ENCODE measurements at places on chromosomes 11 and 22.

DNA sequence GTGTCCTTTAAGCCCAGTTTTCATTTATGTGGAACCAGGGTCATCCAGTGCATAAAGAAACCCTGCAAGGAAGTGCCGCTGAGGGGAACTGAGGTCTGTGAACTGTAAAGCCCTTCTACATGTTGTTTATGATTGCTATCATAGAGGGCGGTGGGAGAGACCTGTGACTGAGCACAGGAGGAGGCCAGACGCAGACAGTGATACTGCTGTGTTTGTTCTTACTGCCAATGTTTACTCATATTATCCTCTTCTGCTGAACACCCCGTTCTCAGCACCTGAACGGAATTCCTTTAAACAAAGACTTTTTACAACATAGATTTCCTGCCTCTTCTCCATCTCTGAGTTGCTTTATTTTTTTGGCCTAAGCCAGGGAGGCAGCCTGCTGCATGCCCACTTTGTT is 967 bp upstream of the GALNT18 start:
- DNase-seq: no peak

GRCh38 chr11:78946945-78947902 is 372.6 kb upstream of the NARS2 start:
- no peak for DNase-seq

DNA sequence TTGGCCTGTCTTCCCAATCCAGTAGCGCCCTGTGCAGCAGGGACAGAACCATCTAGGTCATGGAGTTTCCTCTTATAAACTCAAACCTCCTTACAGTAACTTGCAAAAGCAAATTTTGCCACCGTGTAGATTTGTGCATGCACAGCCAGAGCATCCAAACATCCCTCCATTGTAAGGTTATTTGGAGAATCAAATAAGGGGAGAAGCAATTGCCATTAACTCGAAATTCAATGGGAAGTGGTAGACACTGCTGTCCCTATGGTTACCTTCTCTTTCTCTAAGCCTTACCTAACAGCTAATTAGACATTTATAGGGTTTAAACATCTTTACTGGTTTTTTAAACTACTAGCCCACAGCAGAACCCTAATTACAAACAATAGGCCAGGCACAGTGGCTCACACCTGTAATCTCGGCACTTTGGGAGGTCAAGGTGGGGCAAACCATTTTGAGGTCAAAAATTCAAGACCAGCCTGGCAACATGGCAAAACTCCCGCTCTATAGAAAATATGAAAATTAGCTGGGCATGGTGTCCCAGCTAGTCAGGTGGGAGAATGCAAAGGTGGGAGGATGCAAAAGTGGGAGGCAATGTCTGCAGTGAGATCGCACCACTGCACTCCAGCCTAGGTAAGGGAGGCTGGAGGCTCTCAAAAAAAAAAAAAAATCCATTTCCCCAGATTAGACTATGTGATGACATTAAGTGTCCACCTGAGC is 6.6 kb downstream of the HSPA8 start:
- no peak for DNase-seq

DNA sequence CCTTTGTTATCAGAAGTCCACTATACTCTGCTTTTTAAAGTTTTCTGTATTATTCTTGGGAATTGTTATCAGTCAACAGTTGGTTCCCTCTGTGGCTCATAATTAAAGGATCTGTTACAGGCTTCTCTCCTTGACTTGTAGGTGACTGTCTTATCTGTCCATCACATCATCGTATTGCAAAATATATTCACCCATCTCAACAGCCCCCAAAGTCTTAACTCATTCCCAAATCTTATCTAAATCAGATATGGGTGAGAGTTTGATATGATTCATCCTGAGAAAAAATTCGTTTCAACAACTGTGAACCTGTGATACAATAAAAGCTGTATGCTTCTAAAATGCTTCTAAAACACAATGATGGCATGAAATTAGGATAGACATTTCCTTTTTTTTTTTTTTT is 1245.6 kb upstream of the RAG2 start:
- no peak for DNase-seq

- no peak for DNase-seq
These were observed 1.7 kb downstream of the FCHSD2 start for GRCh38 chr11:73140213-73141030.

DNA sequence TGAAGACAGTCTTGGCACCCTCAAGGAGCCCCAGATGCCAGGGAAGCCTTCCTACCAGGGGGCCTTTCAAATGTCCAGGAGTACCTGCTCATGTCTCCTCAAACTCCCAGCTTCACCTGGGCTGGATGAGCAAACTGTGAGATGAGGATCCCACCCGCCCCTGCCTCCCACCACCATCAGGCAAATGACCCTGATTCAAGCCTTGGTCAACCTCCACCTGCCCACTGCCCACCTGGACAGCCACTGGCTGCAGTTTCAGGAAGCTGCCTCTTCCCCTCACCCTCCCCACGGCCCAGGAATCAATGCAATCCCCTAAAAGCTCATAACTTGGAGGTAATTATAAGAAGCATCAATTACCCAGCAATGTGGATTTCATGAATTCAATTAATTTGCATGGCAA is 122.7 kb downstream of the BUD13 start:
- DNase-seq: no peak

GRCh38 chr22:27170491-27170890 is 513.1 kb downstream of the MIAT start:
- no peak for DNase-seq

GRCh38 chr11:96315476-96315875 is 27.5 kb downstream of the MAML2 start:
- DNase-seq: no peak

DNA sequence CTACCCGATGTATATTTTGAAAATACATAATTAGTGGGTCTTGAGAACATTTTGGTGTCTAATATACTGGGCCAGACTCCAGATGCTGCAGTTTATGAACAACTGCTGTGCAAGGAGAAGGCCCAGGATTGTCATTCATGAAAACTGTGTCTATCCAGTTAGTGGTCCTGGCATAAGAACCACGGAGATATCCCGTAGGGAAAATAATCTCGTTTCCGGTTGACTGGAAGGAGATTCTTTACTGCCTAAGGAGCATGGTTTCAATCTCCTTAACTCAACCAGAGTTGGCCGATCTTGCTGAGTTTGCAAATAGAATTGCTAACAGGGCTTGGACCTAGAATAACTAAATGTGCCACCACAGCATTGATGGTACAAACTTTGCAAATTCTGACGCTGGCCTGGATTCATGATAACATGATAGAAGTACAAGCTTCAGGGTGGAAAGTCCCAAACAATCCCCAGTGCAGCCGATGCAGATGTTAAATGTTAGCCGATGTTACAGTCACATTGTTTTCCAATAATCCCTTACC is 4.6 kb upstream of the RTCB start:
- no peak for DNase-seq

DNA sequence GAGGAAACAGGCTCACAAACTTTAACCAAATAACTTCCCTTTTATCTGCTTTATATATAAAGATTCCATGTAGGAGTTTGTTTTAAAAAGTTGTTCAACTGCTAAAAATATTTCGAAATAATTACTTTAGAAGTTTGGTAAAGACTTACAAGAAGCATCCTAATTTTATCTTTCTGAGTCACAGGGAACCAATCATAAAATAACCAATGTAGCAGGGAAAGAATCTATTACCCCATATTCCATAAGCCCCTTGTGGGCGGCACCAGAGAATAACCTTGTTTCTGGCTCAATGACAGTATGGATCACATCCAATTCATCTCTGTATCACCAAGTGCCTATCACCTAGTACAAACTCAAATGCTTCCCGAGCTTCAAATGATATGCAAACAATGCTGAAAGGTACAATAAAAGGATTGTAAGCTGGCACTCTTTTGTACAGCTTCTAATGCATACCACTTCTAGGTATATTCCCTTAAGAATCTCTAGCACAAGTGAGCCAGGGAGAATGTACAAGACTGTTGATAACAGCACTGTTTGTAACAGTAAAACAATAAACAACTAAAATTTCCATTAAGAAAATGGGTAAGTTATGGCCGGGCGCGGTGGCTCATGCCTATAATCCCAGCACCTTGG is 158.4 kb downstream of the ATG16L2 start:
- DNase-seq: no peak

DNA sequence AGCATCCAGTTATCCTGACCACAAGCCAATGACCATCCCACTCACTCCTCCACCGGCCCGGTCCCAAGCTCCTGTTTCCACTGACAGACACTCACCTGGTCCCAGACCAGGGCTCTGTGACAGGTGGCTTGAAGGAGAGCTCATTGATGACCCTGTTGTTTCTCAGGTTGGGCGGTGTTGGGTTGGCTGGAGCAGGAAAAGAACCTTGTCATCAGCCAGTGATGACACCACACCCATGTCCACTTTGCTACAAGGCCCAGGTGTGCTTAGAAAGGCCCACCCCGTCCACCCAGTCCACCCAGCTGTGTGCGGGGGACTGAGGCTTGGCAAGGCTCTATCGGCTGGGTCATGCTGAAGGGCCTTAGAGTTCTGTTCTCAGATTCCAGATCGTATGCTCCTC is 42.9 kb downstream of the GAB4 start:
- no peak for DNase-seq

GRCh38 chr11:58254936-58255335 is 13.1 kb downstream of the OR10W1 start:
- no peak for DNase-seq

DNA sequence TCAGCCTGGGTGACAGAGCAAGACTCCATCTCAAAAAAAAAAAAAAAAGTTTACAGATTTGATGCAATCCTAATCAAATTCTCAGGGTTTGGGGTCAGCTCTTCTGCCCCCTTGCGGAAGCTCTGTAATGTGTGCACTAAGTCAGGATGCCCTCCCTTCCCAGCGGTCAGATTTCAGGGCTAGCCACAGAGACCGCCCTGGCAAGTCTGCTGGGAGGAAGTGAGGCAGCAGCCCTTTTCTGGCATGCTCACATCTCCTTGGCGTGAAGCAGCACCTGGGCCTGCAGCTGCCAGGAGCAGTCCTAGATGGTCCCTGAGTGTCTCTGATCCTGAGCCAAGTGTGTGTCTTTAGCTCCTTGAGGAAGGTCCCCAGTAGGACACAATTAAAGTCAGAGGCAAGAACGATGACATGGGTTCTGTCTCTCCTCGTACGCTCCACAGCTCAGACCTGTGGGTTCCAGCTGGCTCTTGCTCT is 10.9 kb upstream of the APOBEC3C start:
- DNase-seq: peak; percentile 64

DNA sequence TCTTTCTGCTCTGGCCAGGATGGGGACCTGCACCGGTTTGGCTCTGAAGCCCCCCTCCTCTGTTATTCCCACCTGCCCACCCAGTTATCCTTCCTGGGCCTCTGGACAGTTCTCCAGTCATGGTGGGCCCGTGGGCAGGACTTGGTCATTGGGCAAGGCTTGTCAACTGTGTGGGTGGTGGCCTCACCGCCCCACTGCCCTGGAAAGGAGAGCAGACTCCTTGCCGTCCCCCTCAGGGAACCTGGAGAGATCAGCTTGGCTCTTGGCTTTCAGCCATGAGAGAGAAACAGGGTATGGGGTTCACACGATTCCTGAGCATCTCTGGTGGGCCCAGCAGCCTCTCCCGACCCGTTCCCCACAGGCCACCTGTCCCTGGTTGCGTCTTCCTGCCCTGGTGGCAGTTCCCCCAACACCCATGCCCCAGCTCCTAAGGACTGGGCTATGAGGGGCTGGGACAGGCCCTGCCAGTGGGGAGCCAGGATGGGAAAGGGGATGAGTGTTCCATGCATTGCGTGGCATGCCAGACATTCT is 92.3 kb downstream of the MORC2 start:
- DNase-seq: no peak

DNA sequence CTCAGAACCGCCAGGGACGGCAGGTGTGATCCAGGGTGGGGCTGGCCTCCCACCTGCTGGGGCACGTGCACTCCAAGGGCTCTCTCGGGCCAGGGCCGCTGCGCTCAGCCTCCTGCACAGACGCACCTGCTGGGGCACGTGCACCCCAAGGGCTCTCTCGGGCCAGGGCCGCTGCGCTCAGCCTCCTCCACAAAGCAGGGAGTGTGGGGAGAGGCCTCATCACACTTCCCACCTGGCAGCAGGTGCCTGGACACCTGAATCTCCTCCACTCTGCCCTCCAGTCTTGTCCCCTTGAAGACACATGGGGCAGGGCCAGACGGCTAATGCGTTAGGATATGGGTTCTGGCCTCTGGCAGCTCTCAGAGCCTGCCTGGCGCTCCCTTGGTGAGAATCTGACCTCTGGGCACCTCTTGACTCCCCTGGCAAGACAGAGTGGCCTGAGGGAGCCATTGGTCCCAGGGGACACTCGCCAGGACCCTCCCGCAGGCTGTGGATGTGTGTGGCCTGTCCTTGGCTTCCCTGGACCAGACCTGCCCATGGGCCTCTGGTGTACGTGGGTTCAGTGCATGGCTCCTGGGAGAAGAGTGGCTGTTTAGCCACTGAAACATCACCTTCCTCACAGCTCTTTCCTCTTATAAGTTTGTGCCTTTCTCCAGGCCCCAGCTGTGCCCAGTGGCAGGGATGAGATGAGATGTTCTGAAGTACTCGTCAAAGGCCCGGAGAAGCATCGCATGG is 73.5 kb downstream of the BRD1 start:
- DNase-seq: no peak

- DNase-seq: no peak
These were observed 8.1 kb upstream of the SART1 start for GRCh38 chr11:65953471-65953870.

- DNase-seq: no peak
These were observed 76.1 kb downstream of the BBOX1 start for GRCh38 chr11:27116684-27117083.

DNA sequence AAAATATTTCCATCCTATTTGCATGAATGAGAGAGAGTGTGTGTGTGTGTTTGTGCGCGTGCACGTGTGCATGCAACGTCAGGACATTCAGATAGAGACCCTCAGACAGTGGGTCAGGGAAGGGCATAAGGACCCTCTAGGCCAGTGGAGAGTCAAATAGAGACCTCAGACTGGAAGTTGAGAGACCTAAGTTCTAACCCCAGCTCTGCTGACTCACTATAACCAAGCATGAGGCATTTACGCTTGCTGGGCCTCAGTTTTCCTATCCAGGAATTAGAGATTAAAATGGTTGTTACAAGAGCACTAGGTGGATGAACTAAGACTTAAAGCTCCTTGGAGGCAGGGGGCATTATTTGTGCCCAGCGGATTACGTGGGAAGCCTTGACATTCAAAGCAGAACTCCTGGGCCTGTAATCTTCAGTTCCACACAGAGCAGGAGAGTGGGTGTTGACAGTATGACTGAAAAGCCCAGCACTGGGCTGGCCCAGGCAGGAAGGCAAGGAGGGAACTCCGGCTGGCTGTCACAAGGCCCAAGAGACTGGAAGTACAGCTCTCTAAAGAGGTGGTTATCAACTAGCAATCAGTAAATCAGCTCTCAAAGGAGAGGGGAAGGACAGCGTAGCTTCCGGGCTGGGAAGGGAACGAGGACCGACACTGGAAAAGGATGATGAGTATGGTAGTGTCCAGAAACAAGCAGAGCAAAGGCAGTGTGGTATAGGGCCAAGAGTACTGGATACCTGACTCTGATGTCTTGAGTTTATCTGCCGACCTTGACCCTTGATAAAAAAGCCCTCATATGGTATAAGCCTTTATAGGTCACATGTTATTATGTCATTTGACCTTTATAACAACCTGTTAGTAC is 9.2 kb downstream of the RHOG start:
- DNase-seq: no peak

GRCh38 chr11:121323046-121323607 is 30.6 kb downstream of the SC5D start:
- DNase-seq: no peak
